Sigmoid colon (tissue), 7 donors: ENCODE measurements at places on chromosomes 4 and X. TPM values are rescaled to one million over a fixed set of nuclear protein-coding genes. Genes with fewer than 3 reads are reported as not detected.

- DNase-seq: no peak
These were observed 711.2 kb downstream of the ADGRL3 start for GRCh38 chr4:61911313-61911756.

DNA sequence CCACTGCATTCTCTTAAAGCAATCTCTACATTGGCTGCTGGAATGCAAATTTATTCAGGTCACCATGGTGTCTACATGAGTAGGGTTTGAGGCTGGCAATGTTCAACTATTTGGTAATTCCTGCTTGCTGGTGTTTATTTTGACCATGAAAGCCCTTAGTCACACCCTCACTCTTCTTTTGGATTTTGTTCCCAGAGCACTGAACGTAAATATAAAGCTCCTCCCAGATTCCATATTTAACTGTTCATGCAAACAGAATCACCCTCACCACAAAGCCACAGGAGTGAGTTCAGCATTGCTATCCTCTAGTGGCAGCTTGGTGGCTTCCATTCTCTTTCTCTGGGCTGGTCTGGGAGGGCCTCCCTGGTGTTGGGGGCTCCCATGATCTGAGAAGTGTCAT, 82.8 kb downstream of the LNX1 start:
- no peak for DNase-seq

DNA sequence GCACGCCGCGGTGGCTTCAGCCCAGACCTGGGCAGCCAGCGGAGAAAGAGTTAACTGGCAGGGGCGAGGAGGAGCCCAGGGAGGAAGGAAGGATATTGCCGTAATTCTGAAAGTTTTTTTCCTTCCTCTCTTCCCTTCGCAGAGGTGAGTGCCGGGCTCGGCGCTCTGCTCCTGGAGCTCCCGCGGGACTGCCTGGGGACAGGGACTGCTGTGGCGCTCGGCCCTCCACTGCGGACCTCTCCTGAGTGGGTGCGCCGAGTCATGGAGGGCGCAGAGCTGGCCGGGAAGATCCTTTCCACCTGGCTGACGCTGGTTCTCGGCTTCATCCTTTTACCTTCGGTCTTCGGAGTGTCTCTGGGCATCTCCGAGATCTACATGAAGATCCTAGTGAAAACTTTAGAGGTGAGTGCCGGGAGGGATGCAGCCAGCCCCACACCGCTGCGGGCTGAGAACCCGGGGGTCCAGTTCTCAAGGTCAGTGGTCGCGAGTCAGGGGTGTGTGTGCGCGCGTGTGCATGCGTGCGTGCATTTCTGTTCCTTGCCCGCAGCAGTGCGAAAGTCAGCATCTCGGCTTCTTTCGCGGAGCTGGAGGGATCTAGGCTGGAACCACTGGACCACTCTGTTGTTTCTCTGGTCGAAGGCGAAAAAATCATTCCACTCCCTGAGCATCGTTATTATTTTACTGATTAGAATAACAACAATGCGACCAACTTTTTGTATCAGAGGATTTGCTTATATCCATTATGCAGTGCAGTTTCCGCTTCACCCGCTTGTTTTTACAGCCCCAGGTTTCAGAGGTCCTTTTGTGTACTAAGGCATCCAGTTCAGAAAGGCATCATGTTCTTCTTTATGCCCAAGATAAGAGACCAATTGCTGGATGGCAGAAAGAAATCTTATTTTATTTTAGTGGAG, 709 bp downstream of the GPAT3 start:
- peak; percentile 65 for DNase-seq

- no peak for DNase-seq
These were observed 28.3 kb downstream of the DOCK11 start for GRCh38 chrX:118523920-118524319.

GRCh38 chr4:182215148-182215547, 28.1 kb upstream of the TENM3 start:
- no peak for DNase-seq

HAND2 gene
- total RNA-seq: 183 TPM
